ENCODE measurements at places on chromosomes 1 and 21. TPM values are rescaled to one million over a fixed set of nuclear protein-coding genes. Genes with fewer than 3 reads are reported as not detected.
A peak's percentile ranks its signal among the peaks of the same experiment; 100 is the strongest.

GRCh38 chr1:155001675-155002463 lies 733 bp upstream of the ZBTB7B start:
- peak overlapping the region; percentile 69 for H3K4me3 ChIP-seq
- H3K4me1 ChIP-seq: peaks cover 17% of the 10 kb centered on the region
- H3K27me3 ChIP-seq: no peaks in the 10 kb centered on the region
- DNase-seq: peak; percentile 99
- peak overlapping the region; percentile 98 for H3K27ac ChIP-seq
- H3K36me3 ChIP-seq: no peaks in the 10 kb centered on the region

DNA sequence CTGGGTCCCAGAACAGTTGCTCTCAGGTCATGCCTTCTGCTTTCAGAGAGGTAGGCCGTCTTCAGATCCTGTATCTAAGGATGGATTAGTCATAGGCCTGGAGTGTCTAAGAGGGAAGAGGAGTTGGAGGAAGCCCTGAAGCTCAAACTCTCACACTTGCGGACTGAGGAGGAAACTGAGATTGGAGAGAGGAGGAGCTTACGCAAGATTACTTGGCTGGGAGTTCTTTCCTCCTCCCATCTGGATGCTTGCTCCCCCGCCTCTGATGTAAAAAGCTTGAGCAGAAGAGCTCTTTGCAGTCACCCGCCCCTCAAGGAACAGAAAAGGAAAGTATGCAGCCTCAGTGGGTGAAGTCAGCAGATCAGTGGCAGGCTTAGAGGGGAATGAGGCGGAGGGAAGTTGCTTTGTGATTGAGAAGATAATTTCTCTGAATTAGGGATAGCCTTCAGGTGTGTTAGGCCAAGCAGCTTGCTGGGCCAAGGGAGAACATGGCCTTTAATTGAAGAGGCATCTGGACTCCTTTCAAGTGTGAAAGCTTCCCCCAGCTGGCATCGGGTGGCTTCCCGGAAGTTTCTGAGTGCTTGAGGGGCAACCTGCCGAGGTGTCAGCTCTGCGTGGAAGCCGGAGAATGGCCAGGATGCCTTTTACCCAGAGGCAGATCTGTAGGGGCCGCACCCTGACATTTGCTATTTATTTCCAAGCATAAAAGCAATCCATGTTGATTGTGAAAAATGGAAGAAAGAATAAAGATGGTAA lies 6.6 kb downstream of the ADORA1 start:
- no peak overlapping the region for H3K4me3 ChIP-seq
- H3K4me1 ChIP-seq: peaks cover 10% of the 10 kb centered on the region
- H3K36me3 ChIP-seq: no peaks in the 10 kb centered on the region
- no peaks in the 10 kb centered on the region for H3K27me3 ChIP-seq
- peak; percentile 38 for DNase-seq

GRCh38 chr1:181319907-181320306 lies 163.4 kb upstream of the CACNA1E start:
- H3K4me1 ChIP-seq: peaks cover 8% of the 10 kb centered on the region
- H3K4me3 ChIP-seq: no peak overlapping the region
- peaks cover 63% of the 10 kb centered on the region for H3K27me3 ChIP-seq
- no peak for DNase-seq
- no peak overlapping the region for H3K27ac ChIP-seq

DNA sequence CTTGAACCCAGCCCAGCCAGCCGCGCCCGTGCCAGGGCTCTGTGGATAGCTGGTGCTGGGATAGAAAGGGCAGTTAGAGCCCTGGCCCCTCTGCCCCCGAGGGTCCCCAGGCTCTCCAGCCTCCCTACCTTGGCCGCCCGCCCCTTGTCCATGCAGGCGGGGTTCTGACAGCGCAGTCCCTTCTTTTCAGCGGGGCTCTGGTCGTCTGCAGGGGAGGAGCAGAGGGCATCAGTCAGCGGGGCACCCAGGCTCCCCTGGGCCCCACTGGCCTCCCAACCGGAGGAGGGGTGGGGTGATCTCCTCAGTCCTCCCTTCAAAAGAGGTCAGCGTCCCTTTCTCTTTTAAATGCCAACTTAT lies 4.9 kb upstream of the PLEKHG5 start:
- H3K4me1 ChIP-seq: peaks cover 22% of the 10 kb centered on the region
- no peak overlapping the region for H3K27ac ChIP-seq
- peak overlapping the region; percentile 55 for H3K4me3 ChIP-seq
- H3K27me3 ChIP-seq: no peaks in the 10 kb centered on the region

DNA sequence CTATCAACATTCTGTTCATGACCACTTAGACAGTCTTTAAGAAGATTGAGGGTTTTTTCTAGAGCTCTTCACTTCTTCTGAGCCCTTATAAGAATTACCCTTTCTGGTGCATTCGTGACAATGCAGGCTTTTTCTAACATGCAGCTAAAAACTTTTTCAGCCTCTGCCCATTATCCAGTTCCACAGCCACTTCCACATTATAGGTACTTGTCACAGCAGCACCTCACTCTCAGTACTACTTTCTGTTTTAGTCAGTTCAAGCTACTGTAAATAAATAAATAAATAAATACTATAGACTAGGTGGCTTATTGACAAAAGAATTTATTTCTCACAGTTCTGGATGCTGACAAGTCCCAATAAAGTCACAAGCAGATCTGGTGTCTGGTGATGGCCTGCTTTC lies 284.4 kb upstream of the PKN2 start:
- H3K4me3 ChIP-seq: no peak overlapping the region
- no peaks in the 10 kb centered on the region for H3K36me3 ChIP-seq
- H3K4me1 ChIP-seq: no peaks in the 10 kb centered on the region
- H3K27ac ChIP-seq: no peak overlapping the region

- no peaks in the 10 kb centered on the region for H3K4me1 ChIP-seq
- H3K27me3 ChIP-seq: no peaks in the 10 kb centered on the region
- H3K4me3 ChIP-seq: no peak overlapping the region
- H3K27ac ChIP-seq: no peak overlapping the region
Observed at GRCh38 chr1:217186664-217187063, 444.2 kb downstream of the GPATCH2 start.

The DYNLT4 gene
- 2.2 TPM for polyA plus RNA-seq

Measured in hepatocyte (in vitro differentiated cells).